ENCODE measurements at places on chromosomes 1 and 21.
A peak's percentile ranks its signal among the peaks of the same experiment; 100 is the strongest.

DNA sequence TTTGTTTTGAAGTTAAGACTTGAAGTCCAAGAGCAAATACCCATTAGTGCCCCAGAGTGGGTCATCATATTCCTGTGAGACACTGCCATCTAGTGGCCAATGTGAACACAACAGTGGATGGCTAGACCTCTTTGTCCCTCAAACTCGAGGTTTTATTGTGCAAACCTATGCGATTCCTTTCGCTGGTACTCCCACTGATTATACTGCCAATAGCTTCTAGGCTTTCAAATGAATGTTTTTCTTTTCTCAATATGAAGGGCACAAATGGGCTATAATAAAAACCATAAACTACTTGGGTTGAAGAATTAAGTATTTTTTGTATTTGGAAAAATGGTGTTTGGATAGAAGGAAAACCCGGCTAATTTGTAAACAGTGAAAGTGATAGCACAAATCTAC is 100.4 kb upstream of the ZNF281 start:
- peak; percentile 78 for DNase-seq

DNA sequence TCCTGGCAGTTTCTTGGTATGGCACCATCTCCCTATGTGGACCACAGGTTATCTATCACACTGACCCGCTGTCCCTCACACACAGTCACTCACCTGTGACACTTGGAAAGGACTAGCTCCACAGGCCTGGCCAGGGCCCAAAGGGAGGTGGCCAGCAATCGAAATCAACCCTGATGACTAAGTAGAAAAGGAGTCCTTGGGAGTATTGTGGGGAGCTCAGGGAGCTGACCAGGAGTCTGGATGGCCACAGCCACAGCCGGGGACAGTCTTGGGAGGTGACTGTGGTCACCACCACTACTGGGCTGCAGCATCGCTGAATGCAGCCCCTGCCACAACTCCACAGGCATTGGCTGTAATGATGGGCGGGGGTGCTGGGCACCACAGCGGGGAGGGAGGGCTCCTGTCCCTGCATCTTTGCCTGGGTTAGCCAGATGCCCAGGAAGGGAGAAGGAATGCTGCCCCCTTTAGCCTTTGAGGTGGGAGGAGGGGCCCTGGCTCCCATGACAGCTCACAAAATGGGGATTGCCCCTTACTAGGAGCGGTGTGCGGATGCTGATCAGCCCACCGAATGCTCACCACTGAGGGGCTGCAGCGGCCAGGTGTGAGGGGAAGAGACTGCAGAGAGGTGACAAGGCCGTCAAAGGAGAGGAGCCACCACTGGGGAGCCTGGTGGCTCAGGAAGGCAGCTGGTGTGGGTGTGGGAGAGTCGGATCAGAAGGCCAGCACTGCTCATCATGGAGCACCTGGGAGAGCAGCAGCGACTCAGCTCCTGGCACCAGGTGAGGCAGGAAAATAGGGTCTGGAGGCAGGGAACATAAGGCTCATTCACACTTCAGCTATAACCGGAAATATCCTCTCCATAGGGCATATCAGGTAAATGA is 61.3 kb downstream of the H3-3A start:
- DNase-seq, result no peak

DNA sequence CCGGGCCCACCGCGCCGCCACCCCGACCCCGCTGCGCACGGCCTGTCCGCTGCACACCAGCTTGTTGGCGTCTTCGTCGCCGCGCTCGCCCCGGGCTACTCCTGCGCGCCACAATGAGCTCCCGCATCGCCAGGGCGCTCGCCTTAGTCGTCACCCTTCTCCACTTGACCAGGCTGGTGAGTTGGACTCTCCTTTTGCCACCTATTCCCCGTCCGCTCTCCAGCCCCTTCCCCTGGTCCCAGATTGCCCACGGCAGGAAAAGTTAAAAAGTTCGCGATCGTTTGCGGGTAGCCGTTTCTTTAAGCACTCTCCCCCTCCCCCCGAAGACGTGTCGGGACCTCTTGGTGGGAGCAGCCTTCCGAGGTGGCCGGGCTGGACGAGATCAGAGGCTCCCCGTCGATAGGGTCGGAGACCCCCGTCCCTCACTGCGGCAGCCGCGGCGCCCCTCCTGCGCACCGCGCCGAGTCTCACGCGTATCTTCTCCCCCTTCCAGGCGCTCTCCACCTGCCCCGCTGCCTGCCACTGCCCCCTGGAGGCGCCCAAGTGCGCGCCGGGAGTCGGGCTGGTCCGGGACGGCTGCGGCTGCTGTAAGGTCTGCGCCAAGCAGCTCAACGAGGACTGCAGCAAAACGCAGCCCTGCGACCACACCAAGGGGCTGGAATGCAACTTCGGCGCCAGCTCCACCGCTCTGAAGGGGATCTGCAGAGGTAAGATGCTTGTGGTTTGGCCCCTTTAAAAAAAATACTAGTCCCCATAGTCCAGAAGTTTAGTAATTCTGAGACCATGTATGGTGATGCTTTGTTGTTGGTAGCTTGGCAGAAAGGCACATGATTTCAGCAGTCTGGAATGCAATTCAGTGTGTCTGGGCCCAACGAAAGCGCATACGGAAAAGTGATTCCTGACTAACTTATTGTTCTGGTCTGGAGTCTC is 576 bp downstream of the CCN1 start:
- DNase-seq, result no peak

DNA sequence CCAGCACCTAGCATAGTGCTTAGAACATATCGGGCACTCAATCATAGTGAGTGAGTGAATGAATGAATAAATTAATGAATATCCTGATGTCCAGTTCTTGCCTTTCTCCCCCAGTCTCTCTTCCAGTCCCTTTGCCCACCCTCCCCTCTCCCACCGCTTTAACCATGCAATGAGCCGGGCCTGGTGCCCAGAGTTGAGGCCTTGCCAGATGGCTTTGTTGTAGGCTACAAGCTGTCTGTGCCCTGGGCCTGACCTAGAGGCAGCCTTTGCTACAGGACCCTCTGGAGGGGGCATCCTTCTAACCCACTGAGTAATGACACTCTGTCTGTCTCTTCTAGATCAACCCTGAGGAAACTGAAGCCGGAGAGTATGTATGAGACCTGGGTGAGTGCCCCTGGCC is 6.9 kb downstream of the CASQ1 start:
- no peak for DNase-seq

- DNase-seq, result no peak
Observed at GRCh38 chr1:211951856-211952255, 83.5 kb downstream of the INTS7 start.

DNA sequence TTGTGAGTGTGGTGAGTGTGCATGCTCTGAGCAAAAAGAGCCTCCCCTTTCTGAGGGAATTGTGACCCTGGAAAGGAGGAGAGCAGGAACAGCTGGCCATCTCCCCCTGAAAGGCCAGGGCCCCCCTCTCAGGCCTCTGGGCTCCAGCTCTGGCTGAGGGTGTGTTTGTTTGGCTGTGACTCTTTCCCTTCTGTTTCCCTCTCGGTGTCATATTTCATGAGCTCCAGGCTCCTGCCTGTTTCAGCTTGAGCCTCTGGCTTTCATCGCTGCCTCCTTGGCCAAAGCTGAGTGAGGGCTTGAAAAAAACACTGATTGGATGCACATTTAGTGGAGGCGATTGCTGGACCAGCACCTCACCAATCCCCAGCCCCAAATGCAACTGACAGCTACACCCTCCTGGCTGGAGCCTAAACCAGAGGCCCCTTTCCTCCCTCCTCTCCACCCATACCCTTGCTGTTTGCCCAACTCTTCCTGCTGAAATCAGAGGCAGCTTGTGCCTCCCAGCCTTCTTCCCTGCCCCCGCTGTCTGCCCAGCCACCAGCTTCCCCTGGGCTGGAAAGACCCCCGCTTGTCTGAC is 64.1 kb downstream of the DDR2 start:
- DNase-seq, result no peak

DNA sequence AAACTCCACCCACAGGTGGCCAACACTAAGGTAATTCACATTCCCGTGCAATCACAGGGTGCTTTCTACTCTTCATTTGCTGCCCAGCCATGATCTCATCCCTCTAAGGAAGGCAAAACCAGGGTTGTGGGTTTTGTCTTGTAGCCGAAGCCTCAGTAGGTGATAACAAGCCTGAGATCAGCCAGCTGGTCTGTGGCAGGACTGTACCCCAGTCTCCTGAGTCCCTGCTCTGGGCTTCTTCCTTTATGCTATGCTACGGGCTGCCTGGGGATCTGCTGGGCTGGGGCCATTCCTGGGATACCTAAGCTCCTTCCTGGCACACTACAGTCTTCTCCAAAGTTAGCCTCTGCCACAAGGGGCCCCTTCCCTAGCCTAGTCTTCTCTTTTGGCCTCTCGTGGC is 9.8 kb downstream of the PPFIA4 start:
- DNase-seq, result no peak

DNA sequence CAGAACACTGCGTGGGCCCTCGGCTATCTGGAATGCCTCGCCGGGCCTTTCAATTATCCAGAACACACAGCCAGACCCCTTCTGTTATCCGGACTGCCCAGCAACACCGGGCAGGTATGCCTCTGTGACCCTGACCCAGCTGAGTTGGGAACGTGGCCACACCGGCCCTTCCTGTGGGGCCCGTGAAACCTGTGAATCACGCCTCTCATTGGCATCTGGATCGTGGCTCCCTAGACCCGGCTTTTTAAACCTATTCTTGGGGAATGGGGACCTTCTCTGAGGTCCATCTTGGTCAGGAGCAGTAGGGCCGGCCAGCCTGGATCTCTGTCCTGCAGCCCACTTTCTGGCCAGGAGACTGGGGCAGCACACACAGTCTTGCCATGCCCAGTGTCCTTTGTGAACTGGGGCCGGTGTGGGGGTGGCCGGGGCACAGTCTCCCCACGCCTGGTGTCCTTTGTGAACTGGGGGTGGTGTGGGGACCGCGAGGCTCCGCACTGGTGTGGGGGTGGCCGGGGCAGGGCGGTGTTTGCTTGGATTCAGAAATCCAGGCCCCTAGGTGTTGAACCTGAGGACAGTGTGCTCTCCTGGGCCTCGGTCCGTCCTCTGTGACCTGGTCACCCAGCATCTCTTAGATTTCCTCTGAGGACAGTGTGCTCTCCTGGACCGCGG is 11.1 kb downstream of the COL18A1 start:
- DNase-seq, result no peak

DNA sequence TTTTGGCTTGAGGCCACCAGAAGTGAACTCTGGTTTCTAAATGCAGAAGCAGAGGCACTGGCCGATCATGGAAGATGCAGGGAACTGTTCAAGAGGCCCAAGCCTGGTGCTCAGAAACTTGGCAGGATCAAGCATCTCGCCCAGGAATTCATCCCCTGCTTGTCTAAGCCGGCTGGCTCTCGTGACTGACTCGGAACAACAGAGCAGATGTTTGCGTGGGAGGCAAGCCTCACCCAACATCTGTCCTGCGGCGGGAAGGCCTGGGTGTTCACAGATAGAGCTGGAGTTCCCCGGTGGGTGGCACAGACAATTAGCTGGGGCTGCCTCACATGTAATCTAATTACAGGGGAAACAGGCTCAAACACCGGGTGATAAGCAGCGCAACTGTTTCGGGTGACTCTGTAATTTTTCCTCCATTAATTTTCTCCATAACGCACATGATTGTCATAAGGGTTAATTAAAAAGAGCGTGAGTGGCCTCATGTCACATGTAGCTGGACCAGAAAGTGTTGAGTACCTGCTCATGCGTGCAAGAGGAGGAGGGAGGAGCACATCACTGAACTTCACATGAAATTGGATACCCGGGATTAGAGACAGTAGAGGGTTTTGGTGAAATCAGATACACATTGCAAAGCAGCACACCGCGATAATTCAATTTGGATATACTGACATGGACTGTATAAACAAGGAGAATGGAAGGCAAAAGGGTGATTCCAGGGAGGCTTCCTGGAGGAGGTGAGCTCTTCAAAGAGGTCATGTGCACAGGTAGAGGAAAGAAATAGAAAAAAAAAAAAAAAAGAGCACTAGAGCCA is 180.0 kb downstream of the ETS2 start:
- DNase-seq, result no peak

- no peak for DNase-seq
Observed at GRCh38 chr1:236164273-236164672, 21.9 kb downstream of the GPR137B start.

- peak; percentile 72 for DNase-seq
Observed at GRCh38 chr1:37811027-37811655, 3.1 kb upstream of the YRDC start.

DNA sequence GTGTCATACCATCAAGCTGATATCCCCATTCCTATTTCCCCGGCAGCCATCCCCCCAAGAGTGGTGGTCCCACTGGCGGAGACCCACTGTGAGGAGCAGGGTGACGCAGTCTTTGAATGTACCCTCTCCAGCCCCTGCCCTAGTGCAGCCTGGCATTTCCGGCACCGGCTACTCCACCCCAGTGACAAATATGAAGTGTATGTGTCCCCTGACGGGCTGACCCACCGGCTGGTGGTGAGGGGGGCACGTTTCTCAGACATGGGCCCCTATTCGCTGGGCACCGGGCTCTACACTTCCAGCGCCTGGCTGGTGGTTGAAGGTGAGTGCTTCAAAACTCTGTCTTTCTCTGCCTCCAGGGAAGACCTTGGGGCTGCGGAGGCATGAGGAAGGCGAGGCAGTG is 14.4 kb downstream of the IGFN1 start:
- DNase-seq, result no peak

DNA sequence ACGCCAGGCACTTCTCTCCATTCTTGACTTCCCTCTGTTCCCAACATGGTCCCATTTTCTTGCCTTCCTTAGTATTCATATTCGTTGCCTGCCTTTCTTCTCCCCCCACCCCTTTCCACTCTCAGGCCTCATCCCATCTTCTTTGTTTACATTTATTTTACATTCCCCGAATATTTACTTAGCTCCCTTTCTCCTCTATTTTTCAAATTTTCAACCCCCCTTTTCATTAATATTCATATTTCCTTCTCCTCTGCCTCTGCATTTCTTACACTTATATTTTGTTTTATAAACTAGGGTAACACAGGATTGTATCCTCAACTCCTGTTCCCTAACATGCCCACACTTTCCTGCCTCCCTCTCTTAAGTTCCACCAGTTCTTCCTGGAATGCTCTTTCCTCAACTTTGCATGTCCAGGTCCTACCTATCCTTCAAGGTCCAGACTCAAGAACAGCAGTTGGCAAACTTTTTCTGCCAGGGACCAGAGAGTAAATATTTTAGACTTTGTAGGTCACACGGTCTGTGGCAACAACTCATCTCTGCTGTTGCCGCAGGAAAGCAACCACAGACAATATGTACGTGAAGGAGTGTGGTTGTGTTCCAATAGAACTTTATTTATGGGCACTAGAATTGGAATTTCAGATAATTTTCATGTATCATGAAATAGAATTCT is 29.8 kb upstream of the A3GALT2 start:
- DNase-seq, result no peak

- no peak for DNase-seq
Observed at GRCh38 chr1:23421753-23422240, 2.8 kb downstream of the TCEA3 start.

- no peak for DNase-seq
Observed at GRCh38 chr1:48523558-48523957, 51.6 kb upstream of the SPATA6 start.

- DNase-seq, result no peak
Observed at GRCh38 chr21:38175306-38175705, 81.5 kb upstream of the KCNJ15 start.

GRCh38 chr1:28640766-28641165 is 2.1 kb downstream of the TAF12 start:
- peak; percentile 48 for DNase-seq

Measured in CD4-positive, alpha-beta T cell treated with Interleukin-2 at 100 ng/mL for 4 hours (primary cell).